ENCODE measurements at places on chromosomes 11 and 22. TPM values are rescaled to one million over a fixed set of nuclear protein-coding genes. Genes with fewer than 3 reads are reported as not detected.
A peak's percentile ranks its signal among the peaks of the same experiment; 100 is the strongest.

The PANX1 gene
- 11.7 TPM for total RNA-seq

The FOXRED1 gene
- total RNA-seq, result 42.3 TPM

DNA sequence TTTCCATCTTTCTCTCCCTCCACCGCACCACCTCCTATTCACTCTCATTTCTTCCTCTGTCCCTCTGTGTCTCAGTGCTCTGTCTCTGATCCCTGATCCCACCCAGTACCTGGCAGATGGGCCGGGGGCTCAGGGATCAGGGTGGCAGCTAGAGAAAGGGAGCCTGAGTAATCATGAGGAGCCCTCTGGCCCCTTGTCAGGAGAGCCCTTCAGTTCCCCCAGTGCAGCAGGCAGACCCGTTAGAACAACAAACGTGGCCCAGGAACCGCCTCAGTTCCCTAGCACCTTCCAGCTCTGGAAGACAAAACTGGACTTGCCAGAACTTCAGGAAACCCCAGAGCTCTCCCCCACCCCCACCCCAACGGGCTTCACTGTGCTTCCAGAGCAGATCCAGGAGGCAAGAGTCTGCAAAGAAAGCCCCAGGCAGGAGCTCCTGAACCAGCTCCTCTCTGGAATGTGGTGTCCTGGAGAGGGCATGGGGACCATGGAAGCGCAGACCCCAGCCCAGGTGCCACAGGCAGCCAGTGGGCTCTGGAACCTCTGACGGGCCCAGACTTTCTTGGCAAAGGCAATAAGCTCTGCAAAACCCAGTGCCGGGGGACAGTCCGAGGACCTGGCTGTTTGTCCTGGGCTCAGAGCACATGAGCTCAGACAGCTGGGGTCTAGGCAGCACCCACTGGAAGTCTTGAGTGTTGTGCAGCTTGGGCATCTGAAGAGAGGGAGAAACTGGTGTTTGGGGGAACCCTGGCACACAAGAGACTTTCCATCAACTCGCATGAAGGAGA, 43.2 kb downstream of the LMO1 start:
- H3K27me3 ChIP-seq, result no peaks in the 10 kb centered on the region
- H3K4me3 ChIP-seq, result no peak overlapping the region
- H3K4me1 ChIP-seq, result no peaks in the 10 kb centered on the region
- H3K36me3 ChIP-seq, result no peaks in the 10 kb centered on the region

The ZNF280B gene
- 2.4 TPM for total RNA-seq

The RFPL1 gene
- not detected for total RNA-seq

- no peaks in the 10 kb centered on the region for H3K4me1 ChIP-seq
- no peaks in the 10 kb centered on the region for H3K36me3 ChIP-seq
- no peak for DNase-seq
- no peak overlapping the region for H3K27ac ChIP-seq
Measured at GRCh38 chr11:27309046-27309445, 54.0 kb downstream of the CCDC34 start.

DNA sequence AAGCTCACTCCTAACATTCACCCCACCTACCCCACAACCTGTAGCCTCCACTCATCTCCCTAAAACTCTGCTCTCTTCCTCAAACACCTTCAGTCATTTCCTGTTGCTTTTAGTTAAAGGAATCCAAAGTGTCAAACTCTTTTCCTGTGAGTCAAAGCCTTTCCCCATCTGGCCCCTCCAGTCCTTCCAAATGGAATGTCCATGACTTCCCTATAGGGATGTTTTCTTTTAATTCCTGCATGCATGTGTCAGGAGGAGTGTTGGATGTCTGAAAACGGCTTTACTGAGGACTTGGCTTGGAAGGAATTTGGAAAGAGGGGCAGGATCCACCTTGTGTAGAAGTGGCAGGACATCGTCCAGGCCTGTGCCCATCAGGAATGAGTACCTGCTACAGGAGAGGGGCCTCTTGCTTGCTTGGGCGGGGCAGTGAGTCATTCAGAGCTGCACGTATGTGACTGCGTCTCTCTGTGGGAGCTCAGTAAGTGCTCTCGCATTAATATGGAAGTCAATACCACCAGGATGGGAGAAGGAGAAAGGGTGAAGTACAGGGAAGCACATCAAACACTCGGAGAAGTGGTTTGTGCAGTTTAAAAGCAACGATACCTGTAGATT, 491.9 kb downstream of the OPCML start:
- no peak for DNase-seq
- no peak overlapping the region for H3K4me3 ChIP-seq
- H3K4me1 ChIP-seq, result no peaks in the 10 kb centered on the region
- no peaks in the 10 kb centered on the region for H3K36me3 ChIP-seq
- no peaks in the 10 kb centered on the region for H3K27me3 ChIP-seq
- no peak overlapping the region for H3K27ac ChIP-seq

DNA sequence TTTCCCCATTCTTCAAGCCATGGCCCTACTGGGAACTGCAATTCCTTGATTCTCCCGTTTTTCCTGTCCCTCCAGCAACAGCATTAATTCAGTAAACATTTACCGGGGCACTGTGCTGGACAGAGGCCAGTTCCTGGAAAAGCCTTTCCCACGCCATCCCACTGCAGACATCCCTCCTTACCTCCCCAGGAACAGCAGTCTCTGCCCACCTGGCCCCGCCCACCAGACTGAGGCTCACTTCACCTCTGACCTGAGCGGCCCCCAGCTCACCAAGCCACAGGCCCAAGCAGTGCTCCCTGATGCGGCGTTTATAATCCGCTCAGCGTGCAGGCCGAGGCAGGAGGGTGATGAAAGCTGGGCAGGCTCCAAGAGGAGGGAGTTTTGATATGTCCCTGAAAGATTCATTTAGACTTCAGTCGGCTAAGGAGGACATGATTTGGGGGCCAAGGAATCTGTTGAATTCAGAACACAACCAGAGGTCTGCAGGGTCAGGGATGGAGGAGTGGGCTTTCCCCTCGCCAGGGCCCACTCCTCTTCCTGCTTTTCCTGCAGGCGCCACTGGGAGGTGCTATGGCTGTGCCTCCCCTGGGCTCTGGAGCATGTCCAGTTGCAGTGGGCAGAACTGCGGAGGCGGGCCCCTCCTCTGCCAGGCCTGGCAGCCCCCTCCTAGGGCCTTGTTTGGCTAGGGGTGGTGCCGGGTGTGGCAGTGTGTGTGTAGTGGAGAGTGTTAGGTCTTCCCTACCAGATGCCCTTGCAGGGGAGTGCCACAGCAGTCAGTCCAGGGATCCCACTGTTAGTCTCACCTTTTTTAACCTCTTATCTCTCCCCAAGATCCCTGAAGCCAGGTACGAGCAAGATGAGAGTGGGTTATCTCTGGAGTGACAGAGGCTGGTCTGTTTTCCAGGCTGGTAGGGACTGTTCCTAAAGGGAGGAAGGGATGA, 1.4 kb upstream of the TAGLN start:
- H3K4me1 ChIP-seq, result no peaks in the 10 kb centered on the region

The NLRP10 gene
- not detected for total RNA-seq

DNA sequence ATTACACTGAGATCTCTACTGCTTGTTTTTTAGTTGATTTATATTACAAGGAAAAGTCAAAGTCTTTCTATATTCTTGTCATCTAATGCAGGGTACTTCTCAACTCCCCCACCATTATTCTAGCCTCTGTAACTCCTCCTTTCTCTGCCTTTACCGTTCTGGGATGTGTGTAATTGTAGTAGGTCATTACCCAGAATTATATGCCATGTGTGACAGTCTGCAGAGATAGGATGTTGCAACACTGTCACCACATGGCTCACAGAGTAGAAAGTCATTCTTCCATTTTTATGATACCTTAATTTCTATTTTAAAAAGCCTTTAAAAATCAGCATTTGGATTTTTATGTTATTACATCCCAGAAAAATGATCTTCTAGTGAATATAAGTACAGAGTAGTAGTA, 32.7 kb downstream of the ZNF143 start:
- no peak for DNase-seq
- no peak overlapping the region for H3K27ac ChIP-seq
- no peaks in the 10 kb centered on the region for H3K27me3 ChIP-seq
- H3K4me1 ChIP-seq, result no peaks in the 10 kb centered on the region
- peaks cover 27% of the 10 kb centered on the region for H3K36me3 ChIP-seq

GRCh38 chr11:19060629-19061028, at the start of gene MRGPRX2:
Gene MRGPRX2 (minus strand): TSS chr11:19060717. CDS start chr11:19056402, 4,315 bp downstream.
- peaks cover 21% of the 10 kb centered on the region for H3K4me1 ChIP-seq
- peak; percentile 61 for DNase-seq
- H3K27me3 ChIP-seq, result no peaks in the 10 kb centered on the region
- peak within 1 kb of the TSS; percentile 24 for H3K27ac ChIP-seq

GRCh38 chr11:121557348-121557747, 104.6 kb upstream of the SORL1-AS1 start:
- no peaks in the 10 kb centered on the region for H3K27me3 ChIP-seq
- H3K4me3 ChIP-seq, result no peak overlapping the region
- H3K27ac ChIP-seq, result no peak overlapping the region
- peaks cover 34% of the 10 kb centered on the region for H3K36me3 ChIP-seq

- H3K27ac ChIP-seq, result no peak overlapping the region
- H3K4me1 ChIP-seq, result no peaks in the 10 kb centered on the region
- H3K36me3 ChIP-seq, result no peaks in the 10 kb centered on the region
- no peak overlapping the region for H3K4me3 ChIP-seq
- H3K27me3 ChIP-seq, result no peaks in the 10 kb centered on the region
Measured at GRCh38 chr11:126697936-126698335, 302.6 kb downstream of the KIRREL3 start.

DNA sequence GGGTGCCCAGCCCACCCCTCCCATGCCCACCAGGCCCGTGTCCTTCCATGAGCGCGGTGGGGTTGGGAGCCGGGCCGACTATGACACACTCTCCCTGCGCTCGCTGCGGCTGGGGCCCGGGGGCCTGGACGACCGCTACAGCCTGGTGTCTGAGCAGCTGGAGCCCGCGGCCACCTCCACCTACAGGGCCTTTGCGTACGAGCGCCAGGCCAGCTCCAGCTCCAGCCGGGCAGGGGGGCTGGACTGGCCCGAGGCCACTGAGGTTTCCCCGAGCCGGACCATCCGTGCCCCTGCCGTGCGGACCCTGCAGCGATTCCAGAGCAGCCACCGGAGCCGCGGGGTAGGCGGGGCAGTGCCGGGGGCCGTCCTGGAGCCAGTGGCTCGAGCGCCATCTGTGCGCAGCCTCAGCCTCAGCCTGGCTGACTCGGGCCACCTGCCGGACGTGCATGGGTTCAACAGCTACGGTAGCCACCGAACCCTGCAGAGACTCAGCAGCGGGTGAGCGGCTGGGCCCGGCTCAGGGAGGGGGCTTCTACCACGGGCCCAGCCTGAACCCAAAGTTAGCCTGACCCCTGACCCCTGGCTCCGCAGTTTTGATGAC, 3.0 kb downstream of the PKP3 start:
- peak; percentile 69 for DNase-seq
- H3K27me3 ChIP-seq, result no peaks in the 10 kb centered on the region
- no peaks in the 10 kb centered on the region for H3K4me1 ChIP-seq
- H3K36me3 ChIP-seq, result no peaks in the 10 kb centered on the region
- H3K4me3 ChIP-seq, result no peak overlapping the region

The MYO7A gene
- total RNA-seq, result 0.29 TPM

- DNase-seq, result no peak
- H3K4me3 ChIP-seq, result no peak overlapping the region
- H3K27me3 ChIP-seq, result no peaks in the 10 kb centered on the region
- H3K27ac ChIP-seq, result no peak overlapping the region
Measured at GRCh38 chr11:28529540-28530410, 421.6 kb downstream of the METTL15 start.

The OR51B4 gene
- total RNA-seq, result not detected

The NXPE4 gene
- total RNA-seq, result not detected

DNA sequence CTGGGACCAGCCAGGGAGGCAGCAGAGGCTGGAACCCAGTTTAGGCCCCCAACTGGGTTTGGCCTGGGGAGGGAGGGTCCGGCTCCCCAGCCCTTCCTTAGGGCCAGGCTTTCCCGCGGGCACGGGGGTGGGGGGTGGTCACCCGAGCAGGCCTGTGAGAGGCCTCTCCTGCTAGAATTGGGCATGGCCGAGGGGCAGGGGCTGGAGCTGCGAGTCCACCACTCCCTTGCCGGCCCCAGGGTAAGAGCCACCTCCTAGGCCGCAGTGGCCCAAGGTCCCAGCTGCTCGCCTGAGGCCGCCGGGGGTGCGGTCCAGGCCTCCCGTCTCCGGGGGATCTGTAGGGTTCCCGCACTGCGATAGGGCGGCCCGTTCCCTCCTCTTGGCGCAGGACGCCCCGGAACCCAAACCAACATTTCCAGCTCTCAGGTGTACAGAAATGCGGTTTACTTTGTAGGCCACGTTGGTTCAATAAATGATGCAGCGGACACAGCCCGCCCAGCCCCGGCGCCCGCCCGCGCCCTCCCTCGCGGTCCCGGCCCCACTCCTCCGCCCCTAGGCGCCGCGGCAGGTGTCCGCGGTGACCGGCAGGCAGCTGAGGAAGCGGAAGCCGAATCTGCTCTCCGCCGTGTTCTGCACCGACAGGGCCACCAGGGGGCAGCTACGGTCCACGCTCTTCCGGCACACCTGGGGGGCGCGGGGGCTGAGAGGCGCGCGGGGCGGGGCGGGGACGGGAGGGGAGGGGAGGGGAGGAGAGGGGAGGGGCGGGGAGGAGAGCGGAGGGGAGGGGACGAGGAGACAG, 5.9 kb downstream of the LMNTD2 start:
- H3K27me3 ChIP-seq, result peaks cover 5% of the 10 kb centered on the region
- H3K4me1 ChIP-seq, result peaks cover 4% of the 10 kb centered on the region
- H3K27ac ChIP-seq, result no peak overlapping the region
- peak; percentile 82 for DNase-seq
- H3K4me3 ChIP-seq, result peak overlapping the region; percentile 16

DNA sequence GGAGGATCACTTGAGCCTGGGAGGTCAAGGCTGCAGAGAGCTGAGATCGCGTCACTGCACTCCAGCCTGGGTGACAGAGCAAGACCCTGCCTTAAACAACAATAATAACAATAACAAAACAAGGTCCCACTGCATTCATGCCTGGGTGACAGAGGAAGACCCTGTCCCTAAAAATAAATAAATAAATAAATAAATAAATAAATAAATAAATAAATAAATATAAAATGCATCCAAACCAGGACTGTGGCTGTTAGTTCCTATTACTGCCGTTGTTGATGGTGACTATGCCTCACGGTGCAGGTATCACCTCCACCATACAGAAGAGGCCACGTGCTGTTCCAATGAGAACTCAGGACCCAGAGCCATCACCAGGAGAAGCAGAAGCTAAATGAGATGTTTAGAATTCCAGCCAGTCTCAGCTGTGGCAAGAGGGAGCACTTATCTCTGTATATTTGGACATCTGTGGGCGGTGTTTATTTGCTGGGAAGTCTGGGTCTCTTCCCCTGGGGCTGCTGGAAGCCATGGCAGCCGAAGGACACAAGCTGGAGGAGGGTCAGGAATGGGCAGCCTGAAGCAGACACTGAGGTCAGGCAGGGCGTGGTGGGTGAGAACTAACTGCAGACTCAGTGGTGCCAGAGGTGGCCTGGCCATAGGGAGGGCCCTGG, 21.6 kb downstream of the C11orf86 start:
- H3K27ac ChIP-seq, result no peak overlapping the region
- H3K36me3 ChIP-seq, result no peaks in the 10 kb centered on the region
- no peak overlapping the region for H3K4me3 ChIP-seq
- no peak for DNase-seq
- H3K4me1 ChIP-seq, result no peaks in the 10 kb centered on the region

- no peak overlapping the region for H3K27ac ChIP-seq
- H3K4me1 ChIP-seq, result peaks cover 9% of the 10 kb centered on the region
- DNase-seq, result no peak
- no peak overlapping the region for H3K4me3 ChIP-seq
- H3K36me3 ChIP-seq, result no peaks in the 10 kb centered on the region
- H3K27me3 ChIP-seq, result peaks cover 4% of the 10 kb centered on the region
Measured at GRCh38 chr11:122159173-122159721, 43.2 kb upstream of the BLID start.
